ENCODE measurements at places on chromosomes 2 and 18.

- peak; percentile 67 for DNase-seq
Measured at GRCh38 chr2:45024600-45025291, 15.5 kb upstream of the SIX2 start.

- DNase-seq: no peak
Measured at GRCh38 chr2:241224018-241224850, 35.8 kb downstream of the ANO7 start.

- no peak for DNase-seq
Measured at GRCh38 chr2:61714210-61714609, 139.7 kb downstream of the FAM161A start.

- no peak for DNase-seq
Measured at GRCh38 chr2:16115881-16116830, 175.8 kb downstream of the MYCN start.

DNA sequence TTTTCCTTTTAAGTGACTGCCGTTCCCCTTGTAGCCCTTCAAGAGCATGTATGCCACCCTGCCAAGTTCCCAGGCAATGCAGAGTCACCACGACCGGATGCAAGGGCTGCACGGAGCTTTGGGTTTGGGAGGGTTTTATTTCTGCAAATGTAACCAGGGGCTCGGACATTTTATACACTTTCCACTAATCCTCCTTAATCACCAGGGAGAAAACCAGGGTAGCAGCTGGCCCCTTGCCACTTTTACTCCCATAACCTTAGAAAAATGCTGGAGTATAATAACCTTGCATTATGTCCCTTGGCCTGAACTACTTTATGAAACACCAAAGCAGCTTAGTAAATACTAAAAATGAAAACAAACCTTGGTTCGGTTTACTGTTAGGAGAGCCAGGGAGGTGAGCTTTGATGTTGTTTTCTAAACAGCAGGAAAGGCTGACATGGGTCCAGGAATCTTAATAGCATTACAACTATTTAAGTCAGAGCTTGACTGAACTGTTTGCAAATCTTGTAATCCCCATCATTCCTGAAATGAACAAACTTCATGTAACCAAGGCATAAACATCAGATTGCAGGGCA lies 152.8 kb upstream of the RIOK3 start:
- no peak for DNase-seq

DNA sequence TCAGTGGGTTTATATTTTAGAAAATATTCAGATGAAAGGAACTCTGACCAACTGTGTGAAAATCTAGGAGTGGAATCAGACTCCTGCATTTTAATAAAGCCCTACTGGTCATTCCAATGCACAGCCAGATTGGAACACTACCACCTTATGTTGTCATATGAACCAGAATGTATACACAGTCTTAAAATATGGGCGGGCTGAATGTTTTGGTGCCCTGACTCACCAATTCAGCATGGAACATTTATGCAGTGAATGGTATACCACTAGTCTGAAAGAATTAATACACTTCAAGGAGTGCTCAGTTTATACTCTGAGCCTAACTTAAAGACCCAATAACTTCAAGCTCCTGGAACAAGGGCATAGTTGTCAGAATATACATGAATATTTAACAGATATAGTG lies 280.9 kb upstream of the TCF4 start:
- no peak for DNase-seq

GRCh38 chr2:127909019-127909418 lies 23.3 kb upstream of the AMMECR1L start:
- DNase-seq: no peak

DNA sequence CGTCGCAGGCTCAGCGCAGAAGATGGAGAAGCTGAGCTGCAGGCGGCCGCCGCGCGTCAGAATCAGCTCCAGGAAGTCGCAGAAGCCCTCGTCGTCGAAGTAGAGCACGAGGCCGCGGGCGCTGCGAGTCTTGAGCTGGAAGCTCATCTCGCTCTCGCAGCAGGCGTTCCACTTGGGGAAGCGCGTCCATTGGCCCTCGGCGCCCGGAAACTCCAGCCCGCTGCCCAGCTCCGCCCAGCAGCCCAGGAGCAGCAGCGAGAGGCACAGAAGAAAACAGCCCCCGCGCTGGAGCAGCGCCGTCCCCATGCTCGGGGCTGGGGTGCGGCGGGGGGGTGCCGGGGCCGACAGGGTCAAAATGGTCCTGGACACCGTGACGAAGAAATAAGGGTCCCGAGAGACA lies 4.0 kb downstream of the NRXN1 start:
- no peak for DNase-seq

- no peak for DNase-seq
Measured at GRCh38 chr2:141796449-141796848, 334.4 kb downstream of the LRP1B start.

DNA sequence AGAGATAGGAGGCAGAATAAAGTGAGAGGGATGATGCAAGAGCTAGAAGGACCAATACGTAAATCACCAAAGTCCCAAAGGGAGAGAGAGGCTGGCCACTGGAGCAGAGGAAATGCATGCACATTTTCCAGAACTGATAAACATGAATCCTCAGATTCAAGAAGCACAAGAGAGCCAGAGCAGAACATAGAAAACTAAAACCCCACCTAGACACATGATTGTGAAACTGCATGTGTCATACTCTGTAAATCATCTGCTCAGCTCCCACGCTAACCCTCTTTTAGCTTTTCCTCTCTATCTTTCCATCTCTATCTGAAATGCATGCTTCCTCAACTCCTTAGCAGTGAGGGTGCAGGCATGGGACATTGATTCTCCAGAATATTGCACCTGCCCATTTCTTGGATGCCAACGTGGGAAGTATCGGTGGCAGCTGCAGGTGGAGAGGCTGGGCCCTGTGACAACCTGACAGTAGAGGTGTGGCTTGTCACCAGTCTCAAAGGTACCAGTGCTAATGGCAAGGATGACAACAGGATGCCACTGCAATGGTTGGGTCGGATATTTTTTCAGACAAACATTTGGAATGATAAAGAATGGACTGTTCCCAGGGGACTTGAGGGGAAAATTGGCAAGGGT lies 89.3 kb upstream of the OTOS start:
- DNase-seq: peak; percentile 76

DNA sequence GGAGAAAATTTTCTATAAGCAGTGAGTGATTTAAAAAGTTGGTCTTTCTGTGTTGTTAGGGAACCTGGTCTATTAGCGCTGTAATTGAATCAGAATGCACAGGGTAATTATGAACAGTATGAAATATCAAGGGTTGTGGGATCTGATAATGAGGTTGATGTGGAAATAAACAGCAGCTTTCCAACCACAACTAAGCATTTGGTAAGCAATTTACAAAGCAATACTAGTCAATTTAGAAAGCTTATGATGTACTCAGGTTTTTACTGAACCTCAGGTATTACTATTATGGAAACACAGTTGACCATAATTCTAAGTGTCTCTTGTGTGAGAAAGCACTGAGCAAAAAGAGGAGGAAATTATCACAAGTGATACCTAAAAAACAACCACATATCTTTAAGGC lies 11.0 kb upstream of the SMCHD1 start:
- DNase-seq: no peak

- no peak for DNase-seq
Measured at GRCh38 chr2:150232321-150232720, 255.1 kb downstream of the RND3 start.

GRCh38 chr18:13103366-13103765 lies 112.2 kb downstream of the CEP192 start:
- no peak for DNase-seq

DNA sequence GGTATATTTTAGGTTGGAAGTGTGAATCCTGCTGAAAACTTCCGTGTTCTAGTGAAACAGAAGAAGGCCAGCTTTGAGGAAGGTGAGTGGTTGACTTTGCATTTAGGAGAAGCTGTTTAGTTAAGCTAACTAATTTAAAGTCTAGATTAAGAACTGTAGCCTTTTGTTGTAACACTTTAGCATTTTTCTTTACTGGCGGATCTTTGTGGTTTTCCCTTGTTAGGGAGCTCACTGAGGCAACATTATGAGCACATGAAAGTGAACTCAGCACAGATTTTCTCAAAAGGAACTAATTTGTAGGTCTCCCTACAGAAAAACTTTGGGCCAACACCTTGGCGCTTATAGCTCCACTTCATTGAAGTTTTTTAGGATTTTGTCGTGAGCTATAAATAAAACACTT lies 52.8 kb downstream of the XRCC5 start:
- DNase-seq: no peak

- DNase-seq: peak; percentile 47
Measured at GRCh38 chr2:133884739-133885381, 316.6 kb upstream of the NCKAP5 start.

DNA sequence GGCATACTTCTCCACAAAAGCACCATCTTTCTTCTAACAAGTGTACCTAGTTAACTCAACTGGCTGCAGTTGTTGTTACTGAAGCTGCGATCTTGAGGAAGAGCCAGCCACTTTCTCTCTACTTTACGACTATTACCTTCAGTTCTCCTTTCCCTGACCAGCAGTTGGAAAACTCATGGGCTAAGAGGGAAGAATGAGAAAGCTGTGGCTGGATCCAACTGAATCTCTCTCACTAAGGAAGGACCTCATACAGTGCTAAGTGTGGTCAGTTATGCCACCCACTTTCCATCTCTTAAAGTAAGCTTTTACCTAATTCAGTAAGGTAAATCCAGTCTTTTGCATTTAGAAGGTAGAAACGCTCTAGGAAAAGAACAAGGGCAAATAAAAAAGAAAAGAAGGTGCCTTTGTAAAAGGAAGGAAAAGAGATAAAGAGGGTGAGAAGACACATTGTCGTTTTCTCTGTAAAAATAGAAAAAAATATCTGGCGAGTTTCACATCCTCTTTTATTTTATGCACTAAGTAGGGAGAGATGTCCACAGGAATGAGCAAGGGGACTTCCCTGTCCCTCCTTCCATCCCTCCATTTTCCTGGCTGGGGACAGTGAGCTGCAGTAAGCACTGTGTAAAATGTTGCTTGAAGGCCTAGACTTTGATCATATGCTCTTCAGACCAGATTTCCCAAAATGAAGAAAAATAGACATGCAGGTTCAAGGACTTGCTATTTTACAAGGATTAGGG lies 73.4 kb downstream of the PLEKHM3 start:
- DNase-seq: no peak

- DNase-seq: no peak
Measured at GRCh38 chr2:45180779-45181178, 171.5 kb upstream of the SIX2 start.

GRCh38 chr2:206240327-206240726 lies 34.1 kb upstream of the ZDBF2 start:
- DNase-seq: no peak

GRCh38 chr2:120969613-120970355 lies 234.1 kb downstream of the GLI2 start:
- no peak for DNase-seq

DNA sequence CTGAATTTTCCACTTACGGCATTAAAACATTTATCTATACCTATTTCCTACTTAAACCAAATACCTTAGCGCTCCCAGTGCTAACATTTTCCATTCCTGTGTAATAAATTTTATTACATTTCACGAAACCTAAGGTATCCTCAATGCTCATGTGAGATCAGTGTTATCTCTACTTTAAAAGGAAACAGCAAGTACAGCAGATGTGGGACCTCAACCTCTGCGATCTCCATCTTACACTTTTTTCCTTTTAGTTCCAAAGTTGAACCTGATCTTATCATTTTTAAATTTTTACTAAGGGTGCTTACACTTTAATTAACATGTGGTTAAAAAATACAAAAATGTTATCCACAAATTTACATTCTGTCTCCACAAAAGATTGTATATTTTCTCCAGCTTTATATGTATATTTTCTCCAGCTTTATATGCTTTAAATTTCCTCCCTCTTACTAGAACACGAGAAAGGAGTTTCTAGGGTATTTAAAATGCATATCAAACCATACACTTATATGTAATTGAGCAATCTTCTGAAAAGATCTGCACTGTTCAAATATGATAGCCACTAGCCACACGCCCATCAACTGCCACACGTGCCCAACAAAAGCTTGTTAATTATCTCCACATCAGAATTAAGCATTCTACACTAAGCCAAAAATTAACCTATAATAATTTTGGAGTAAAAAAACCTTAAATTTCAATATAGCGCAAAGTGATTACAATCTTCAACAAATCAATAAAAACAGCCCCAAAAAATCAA lies 38.1 kb downstream of the MBOAT2 start:
- DNase-seq: no peak

DNA sequence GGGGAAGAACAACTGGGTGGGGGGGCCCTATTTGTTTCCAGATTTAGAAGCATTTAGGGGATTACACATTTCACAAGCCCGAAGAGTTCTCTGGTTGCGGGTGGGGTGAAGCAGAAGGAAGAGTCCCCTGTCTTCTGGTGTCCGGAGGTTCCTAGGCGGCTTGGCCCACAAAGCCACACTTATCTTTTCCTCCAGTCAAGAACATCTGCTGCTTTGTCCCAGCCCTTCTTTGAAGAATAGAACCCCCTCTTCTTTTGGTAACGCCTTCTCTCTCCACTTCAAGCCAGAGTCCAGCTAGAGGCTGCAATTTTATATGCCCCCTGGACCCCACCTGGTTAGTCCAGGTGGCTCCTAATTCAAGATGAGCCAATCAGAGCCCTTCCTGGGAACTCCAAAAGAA lies 15.8 kb downstream of the BOLA3 start:
- no peak for DNase-seq

- no peak for DNase-seq
Measured at GRCh38 chr2:23685181-23685580, 241.7 kb downstream of the ATAD2B start.

GRCh38 chr2:202171241-202171825 lies 67.1 kb downstream of the SUMO1 start:
- DNase-seq: no peak

- DNase-seq: no peak
Measured at GRCh38 chr2:232999354-232999753, 13.7 kb downstream of the NGEF start.

DNA sequence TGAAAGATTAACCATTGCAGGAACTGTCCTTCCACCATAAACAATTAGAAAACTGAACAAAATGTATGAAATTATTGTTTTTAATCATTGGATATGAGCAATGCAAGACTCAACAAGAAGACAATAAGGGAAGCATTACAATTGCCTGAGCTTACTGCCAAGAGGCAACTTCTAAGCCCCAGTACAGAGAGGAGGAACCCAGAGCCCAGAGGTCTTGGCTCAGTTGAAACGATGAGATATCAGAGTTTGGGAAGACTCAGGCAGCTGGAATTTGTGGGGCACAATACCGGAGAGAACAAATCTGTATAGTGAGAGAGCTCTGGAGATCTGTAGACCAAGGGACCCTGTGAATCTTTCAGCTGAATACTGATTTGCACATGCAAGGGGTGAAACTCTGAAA lies 80.6 kb upstream of the ZFP36L2 start:
- DNase-seq: no peak

All from kidney glomerular epithelial cell (primary cell).